ENCODE measurements at places on chromosomes 3 and 15.

GRCh38 chr15:33152502-33153109 is 41.9 kb downstream of the FMN1 start:
- peak; percentile 77 for DNase-seq

- DNase-seq: no peak
Measured at GRCh38 chr3:169552533-169552932, 111.0 kb downstream of the MECOM start.

DNA sequence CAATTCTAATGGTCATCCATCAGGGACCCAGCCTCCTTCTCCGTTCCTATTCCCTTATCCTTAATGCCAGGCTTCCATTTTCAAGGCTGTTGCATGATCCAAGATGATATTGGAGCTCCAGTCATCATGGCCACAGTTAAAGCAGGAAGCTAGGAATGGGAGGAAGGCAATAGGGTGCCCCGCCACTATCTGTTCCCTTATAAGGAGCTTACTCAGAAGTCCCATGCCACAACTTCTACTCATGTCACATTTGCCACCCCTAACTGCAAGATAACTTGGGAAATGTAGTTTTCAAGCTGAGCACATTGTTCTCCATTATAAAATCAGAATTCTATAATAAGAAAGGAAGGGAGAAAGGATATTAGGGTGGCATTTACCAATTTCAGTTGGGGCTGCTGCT is 38.6 kb upstream of the SPSB4 start:
- DNase-seq: no peak

GRCh38 chr3:154971341-154971740 is 108.8 kb upstream of the MME start:
- no peak for DNase-seq

DNA sequence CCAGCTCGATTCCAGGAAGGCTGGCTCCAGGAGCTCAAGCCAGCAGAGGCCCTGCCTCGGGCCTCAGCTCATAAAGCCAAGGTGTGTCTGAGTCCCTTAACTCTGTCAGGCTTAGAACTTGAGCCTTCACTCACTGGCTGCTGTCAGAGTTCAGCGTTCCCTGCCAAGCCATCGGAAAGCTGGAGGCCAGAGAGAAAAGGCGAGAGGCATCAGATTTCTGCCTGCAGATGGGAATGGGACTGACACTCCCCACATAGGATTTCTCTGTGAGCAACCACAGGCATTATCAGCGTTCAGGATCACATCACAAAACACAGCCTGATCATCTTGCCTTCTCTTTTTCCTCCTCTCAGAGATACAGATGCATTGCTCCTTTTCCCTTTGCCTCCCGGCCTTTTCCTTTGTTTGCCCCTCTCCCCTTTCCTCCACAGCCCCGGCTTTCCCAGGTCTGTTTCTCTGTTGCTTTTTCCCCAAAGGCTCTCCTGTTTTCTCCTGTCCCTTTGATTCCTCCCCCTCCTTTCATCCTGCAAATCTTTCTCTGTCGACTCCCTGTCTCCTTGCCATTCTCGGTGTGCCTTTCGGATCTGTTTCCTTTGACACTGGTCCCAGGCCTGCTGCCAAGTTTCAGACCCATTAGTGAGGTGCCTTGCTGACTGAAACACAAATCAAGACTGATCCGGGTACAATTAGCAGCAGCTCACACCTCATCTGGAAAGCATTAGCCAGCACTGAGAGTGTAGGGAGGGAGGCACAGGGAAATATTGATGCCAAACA is 44.5 kb upstream of the BOC start:
- DNase-seq: peak; percentile 73

GRCh38 chr15:58473724-58474123 is 41.9 kb downstream of the LIPC start:
- DNase-seq: peak; percentile 78

DNA sequence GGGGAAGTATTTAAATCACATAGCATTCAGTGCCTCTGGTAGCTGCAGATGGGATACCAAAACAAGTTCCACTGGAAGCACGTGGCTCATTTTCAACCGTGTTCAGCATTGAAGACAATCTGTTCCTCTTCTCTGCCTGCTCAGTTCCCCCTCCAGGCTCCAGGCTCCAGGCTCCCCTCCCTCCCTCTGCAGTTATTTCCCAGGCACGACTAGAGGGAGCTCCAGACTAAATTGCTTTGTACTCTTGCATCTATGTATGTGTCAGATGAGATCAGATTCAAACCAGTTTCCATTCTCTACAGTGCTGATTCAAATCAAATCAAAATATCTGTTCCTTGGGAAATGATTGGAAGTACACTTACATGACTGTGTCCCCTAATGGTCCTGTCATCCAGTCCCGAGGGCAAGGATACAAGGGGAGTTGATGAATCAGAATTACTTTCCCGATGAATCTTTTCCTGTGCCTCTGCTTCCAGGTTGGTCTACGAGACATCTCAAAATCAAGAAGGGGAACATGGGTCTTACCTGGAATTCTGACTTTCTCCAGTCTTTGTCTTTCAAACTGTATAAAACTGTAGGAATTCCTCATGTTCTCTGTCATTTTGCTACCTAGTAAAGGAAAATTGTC is 600.5 kb downstream of the EDEM1 start:
- no peak for DNase-seq

All from RPMI7951 (cell line).